ENCODE measurements at places on chromosomes 5 and 9.

- DNase-seq: no peak
Observed at GRCh38 chr5:179874136-179874535, 15.5 kb upstream of the MRNIP start.

- DNase-seq: no peak
Observed at GRCh38 chr9:113995963-113996362, 82.1 kb downstream of the AMBP start.

DNA sequence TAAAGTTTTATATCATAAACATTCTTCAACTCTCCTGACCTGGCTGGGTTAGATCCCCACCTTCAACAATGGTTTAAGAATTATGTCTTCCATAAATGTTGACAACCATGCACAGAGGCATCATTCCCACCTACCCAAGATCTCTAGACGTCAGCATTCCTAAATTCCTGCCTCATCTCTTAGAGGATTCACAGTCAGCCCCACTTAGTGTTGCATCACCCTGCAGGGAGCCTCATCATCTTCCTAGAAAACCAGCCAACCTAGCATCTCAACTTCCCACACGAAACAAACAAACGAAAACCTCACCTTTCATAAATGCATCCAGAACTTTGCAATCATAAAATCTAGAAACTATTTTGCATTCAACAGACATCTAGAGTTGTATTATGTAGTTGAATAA lies 816.1 kb upstream of the C9orf72 start:
- DNase-seq: no peak

- DNase-seq: no peak
Observed at GRCh38 chr5:54278036-54278830, 32.1 kb downstream of the ARL15 start.
